ENCODE measurements at places on chromosomes 1 and 21. TPM values are rescaled to one million over a fixed set of nuclear protein-coding genes. Genes with fewer than 3 reads are reported as not detected.

The NHLH1 gene
- total RNA-seq, result under 0.01 TPM

The MFAP2 gene
- total RNA-seq, result 20.3 TPM

The SPRR3 gene
- not detected for total RNA-seq

The KRTAP10-10 gene
- not detected for total RNA-seq

The TEX38 gene
- total RNA-seq, result not detected

The USH2A gene
- total RNA-seq, result under 0.01 TPM

The C1orf116 gene
- total RNA-seq, result not detected

The KPRP gene
- total RNA-seq, result not detected

The LRRC71 gene
- not detected for total RNA-seq

The BMP8A gene
- total RNA-seq, result not detected

The ELAPOR1 gene
- total RNA-seq, result 0.39 TPM

The A3GALT2 gene
- not detected for total RNA-seq

The THRAP3 gene
- 148 TPM for total RNA-seq

The FCAMR gene
- total RNA-seq, result not detected

The ANKRD34A gene
- total RNA-seq, result 0.76 TPM

The TLCD4 gene
- 4.4 TPM for total RNA-seq

The ADORA3 gene
- not detected for total RNA-seq

The OR2L8 gene
- not detected for total RNA-seq

The C8B gene
- not detected for total RNA-seq

The PPFIA4 gene
- total RNA-seq, result 29.6 TPM

The HES3 gene
- not detected for total RNA-seq

The HSPB7 gene
- total RNA-seq, result 19.6 TPM

The NBPF10 gene
- 4.3 TPM for total RNA-seq

The TMEM201 gene
- 4.9 TPM for total RNA-seq

The POU2F1 gene
- total RNA-seq, result 12.4 TPM

The OR2T2 gene
- not detected for total RNA-seq

The MEF2D gene
- total RNA-seq, result 14.7 TPM

The CELA2B gene
- total RNA-seq, result not detected

The FCGR1A gene
- total RNA-seq, result not detected

The FOXD3 gene
- total RNA-seq, result not detected

The PM20D1 gene
- 0.11 TPM for total RNA-seq

All from articular chondrocyte of knee joint (primary cell).